ENCODE measurements at places on chromosomes 3 and 15.

- no peak for DNase-seq
These were observed 229.2 kb downstream of the UACA start for GRCh38 chr15:70533931-70534742.

DNA sequence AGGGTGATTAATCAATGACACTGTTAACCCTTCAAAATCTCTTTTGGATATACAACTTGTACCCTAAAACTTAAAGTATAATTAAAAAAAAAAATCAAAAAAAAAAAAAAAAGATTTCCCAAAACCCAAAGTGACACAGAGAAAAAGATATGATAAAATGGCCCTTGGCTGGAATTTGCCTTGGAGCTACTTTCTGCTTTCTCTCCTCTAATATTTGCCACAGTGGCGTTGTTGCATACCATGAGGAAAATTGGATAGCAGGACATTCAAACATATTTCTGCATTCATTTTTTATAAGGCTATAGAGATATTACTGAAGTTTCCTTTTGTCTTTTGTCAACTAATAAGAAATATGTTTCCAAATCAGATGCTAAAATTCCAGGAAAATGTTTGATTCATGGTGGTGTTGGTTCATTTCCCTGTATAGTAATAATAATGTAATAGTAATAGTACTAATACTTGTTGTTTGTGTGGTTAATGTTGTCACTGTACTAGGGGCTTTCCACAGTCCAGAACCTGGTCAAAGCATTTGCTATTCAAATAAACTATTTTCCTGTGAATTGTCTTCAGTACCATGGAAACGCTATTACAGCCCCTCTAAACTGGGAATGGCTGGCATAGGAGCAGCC, 441.3 kb upstream of the THBS1 start:
- no peak for DNase-seq

- no peak for DNase-seq
These were observed 38.7 kb upstream of the NSMCE3 start for GRCh38 chr15:29308299-29308698.

DNA sequence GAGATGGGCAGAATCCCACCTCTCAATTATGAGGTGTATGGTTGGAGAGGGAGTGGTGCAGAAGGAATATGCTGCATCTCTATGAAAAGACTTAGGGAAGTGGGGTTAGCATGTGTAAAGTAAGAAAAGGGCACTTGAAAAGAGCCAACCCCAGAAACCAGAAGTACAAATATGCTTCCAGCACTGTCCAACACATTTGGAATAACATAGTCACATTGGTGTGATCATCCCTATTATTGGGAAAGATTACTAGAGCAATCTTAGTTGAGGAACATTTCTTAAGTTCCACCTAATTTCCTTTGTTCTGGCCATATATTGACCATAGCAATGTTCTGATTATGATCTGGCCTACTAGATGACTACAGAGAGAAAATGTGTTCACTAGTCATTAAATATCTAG, 34.3 kb downstream of the HMG20A start:
- no peak for DNase-seq

- DNase-seq = no peak
These were observed 24.8 kb downstream of the TMOD2 start for GRCh38 chr15:51775967-51776816.

DNA sequence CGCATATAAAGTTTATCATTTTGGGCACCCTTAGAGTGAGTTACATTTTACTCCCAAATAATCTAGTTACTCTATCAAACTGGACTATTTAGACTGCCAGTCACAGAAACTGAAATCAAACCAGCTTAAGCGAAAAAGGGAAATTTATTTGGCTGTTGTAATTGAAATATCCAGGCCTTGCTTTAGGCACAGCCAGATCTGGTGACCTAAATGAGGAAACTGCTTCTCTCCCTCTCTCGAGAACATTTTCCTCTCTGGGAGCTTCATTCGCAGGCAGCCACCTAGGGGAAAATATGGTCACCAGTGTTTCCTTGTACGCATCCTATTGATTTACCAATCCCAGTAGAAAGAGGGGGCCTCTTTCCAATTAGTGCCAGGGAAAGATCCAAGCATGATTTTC, 175.3 kb upstream of the MITF start:
- DNase-seq = no peak

GRCh38 chr15:65069179-65069578, 1.4 kb upstream of the RASL12 start:
- no peak for DNase-seq

DNA sequence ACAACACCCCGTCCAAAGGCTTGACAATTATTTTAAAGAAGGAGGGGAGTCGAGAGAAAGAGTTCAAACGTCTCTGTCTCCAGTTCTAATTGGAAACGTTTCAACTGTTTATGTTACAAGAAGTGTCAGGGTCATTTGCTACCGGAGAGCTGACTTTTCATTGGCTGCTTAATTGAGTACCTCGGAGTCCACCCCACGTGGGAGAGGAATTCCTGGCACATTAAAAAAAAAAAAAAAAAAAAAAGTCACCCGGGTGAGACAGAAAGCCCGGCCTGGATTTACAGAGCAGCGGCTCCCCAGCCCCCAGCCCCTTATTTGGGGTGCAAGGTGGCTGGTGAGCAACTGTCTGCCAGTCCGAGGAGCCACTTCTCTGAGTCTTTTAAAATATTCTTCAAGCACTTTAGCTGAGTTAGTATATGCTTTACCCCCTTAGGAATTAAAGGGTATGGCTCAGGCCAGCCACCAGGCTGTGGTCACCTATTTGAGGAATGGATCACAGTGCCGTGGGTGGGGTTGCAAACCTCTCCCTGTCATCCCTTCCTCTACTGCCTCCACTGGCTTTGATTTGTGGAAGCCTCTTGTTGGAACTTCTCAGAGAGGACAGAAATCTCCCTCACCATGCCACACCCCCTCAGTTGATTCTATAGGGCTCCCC, 3.9 kb upstream of the TLE3 start:
- no peak for DNase-seq

DNA sequence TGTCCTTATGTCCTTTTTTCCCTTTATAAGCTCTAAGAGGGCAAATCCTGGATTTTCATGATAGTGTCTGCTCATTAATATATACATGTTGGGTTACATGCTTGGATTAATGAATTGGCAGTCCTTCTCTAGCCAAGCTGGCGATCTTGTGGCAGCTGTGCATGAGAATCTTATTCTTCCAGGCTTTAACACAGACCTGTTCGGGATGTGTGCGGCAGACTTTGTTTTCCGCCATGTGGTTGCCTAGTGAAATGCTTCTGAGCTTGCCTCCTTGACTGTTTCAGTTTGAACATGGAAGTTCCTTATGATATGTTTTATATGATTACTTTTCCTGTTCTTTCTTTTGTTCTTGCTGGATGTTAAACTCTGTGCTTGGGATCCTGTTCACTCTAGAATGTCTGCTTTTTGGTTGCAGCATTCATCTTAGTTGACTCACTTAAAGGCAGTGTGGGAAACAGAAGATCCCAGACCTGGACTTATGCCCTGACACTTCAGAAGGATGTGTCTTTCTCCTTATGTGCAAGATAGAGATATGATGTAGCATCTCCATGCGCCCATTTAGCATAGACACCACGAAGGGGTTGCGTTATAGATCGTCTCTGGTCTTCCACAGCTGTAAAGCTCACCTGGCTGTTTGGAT, 7.2 kb downstream of the CHCHD6 start:
- DNase-seq = no peak

- DNase-seq = no peak
These were observed 71.7 kb upstream of the SNRK start for GRCh38 chr3:43214616-43215015.
